Left ventricle myocardium inferior (tissue), 1 donor: ENCODE measurements at places on chromosomes 3 and 15. TPM values are rescaled to one million over a fixed set of nuclear protein-coding genes. Genes with fewer than 3 reads are reported as not detected.

Gene UCN2
- total RNA-seq: 0.19 TPM

Gene SLC51A
- not detected for total RNA-seq

Gene NEDD4
- 8.1 TPM for total RNA-seq

GRCh38 chr3:184284696-184285095, 8.9 kb downstream of the ECE2 start:
- peaks cover 5% of the 10 kb centered on the region for H3K4me1 ChIP-seq
- H3K27ac ChIP-seq: no peak overlapping the region
- DNase-seq: no peak
- no peak overlapping the region for H3K4me3 ChIP-seq
- peaks cover 22% of the 10 kb centered on the region for H3K27me3 ChIP-seq
- H3K36me3 ChIP-seq: no peaks in the 10 kb centered on the region

DNA sequence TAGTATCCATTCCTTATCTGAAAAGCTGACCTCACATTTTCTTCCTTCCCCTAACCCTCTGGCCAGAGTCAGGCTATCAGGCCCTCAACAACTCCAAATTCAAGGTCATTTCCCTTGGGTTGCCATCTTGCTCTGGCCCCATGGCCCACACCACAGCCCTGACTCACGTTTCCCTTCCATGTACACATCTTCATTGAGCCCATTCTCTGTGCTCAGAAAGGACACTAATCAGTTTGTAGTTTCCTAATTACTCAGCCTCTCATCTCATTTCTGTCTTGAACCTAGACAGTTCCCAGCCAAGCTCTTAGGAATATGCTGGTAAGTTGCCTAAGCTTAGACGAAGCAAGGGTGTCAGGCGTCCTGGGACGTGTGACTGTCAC, 14.9 kb downstream of the TGM5 start:
- H3K4me3 ChIP-seq: no peak overlapping the region
- no peaks in the 10 kb centered on the region for H3K27me3 ChIP-seq
- no peaks in the 10 kb centered on the region for H3K4me1 ChIP-seq
- DNase-seq: no peak
- no peak overlapping the region for H3K27ac ChIP-seq

DNA sequence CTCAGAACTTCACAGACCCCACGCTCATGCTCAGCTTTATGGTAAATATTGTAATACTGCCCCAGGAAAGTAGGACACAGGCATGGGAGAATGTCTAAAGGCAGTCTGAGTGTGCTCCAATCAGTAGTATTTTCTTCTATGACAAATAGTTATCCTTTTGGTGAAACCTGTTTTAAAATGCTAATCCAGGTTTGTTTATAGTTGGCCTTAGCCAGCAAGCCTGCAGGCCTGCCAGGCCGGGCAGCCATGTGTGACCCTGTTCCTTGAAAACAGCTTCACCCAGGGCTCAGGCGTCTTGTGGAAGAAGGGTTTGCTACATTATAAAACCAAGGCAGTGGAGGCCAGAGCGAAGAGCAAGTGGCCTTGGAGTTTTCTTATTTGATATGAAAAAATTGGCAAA, 104.7 kb downstream of the SEMA6D start:
- no peak overlapping the region for H3K4me3 ChIP-seq
- no peak overlapping the region for H3K27ac ChIP-seq
- DNase-seq: no peak
- no peaks in the 10 kb centered on the region for H3K36me3 ChIP-seq
- peaks cover 20% of the 10 kb centered on the region for H3K4me1 ChIP-seq
